ENCODE measurements at places on chromosomes 13 and 19.

GRCh38 chr13:63124863-63125262 is 1709.2 kb upstream of the PCDH20 start:
- DNase-seq, result no peak

- peak; percentile 9 for DNase-seq
Observed at GRCh38 chr13:58531614-58532013, 900.1 kb downstream of the PCDH17 start.

- no peak for DNase-seq
Observed at GRCh38 chr19:1553415-1553814, 14.7 kb downstream of the MEX3D start.

GRCh38 chr13:30581582-30581981 is 36.1 kb upstream of the USPL1 start:
- no peak for DNase-seq

- peak; percentile 98 for DNase-seq
Observed at GRCh38 chr19:38899447-38900201, at the start of the genes NFKBIB and SIRT2. Gene NFKBIB (plus strand): TSS chr19:38899969. CDS start chr19:38900033, 64 bp downstream. Gene SIRT2 (minus strand): TSS chr19:38899618. CDS start chr19:38899521, 97 bp downstream.

DNA sequence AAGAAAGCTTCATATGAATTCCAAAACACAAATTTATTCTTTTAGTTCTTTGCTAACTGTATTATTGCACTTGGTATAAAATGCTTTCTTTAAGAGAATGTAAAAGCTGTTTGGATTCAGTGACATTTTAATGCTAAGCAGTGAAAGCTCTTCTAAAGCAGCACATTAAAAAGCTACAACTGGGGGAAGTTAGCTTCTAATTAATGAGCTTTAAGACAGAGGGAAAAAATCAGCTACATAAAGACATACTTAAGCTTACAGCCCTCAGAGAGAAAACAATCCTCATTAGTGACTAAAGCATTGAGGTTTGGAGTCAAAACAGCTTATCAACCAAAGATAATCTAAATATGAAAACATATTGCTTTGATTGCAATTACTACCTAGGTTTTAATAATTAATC is 1222.2 kb upstream of the SPRY2 start:
- no peak for DNase-seq

DNA sequence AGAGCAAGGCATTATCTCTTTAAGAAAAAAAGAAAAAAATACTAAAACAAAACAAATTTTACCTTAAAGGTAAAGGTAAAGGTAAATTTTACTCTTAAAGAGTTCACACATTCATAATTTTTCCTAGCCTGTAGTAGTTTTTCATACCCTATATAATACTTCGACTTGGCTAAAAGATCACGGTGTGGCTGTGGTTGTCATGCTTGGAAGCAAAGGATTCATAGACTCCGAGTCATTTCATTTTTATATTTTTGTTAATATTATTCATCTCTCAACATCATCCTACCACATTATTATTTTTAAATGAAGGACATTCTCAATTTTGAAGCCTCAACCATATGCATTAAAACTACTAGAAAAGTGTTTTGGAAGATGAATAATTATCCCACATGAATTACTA is 52.7 kb downstream of the PIBF1 start:
- no peak for DNase-seq

GRCh38 chr19:30881281-30881680 is 468.0 kb downstream of the TSHZ3 start:
- DNase-seq, result no peak

DNA sequence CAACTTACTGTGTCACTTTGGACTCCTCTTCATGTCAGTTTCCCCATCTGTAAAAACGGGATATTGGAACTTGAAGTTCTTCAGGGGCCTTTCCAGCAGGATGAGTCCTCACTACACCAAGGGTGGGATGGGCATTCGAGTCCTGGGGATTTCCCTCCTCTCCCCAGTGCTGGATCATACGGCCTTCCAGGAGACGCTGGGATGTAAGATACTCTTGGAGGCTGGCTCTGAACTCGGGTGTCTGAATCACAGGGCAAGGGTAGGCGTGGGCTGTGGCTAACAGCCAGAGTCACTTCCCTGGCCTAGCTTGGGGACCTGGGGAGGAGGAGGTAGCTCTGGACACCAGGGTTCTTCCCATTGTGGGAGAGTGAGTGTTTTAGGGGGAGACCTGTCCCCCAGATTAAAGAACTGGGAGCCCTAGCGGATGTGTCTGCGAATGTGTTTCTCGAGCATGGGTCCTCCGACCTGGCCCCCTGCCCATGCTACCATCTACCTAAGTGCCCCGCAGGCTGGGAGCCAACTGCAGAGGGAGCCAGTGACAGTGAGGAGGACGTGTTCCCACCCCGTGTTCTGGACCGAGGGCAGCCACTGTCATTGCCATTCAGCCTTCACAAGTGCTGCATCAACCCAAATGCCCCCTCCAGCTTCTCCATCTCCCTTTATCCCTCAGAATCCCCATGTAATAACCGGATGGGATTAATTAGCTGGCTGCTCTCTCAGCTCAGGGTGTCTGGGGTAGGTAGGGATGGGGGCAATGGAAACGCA is 2.4 kb upstream of the CYTH2 start:
- DNase-seq, result no peak

- no peak for DNase-seq
Observed at GRCh38 chr13:73228546-73228945, 169.7 kb downstream of the KLF5 start.

DNA sequence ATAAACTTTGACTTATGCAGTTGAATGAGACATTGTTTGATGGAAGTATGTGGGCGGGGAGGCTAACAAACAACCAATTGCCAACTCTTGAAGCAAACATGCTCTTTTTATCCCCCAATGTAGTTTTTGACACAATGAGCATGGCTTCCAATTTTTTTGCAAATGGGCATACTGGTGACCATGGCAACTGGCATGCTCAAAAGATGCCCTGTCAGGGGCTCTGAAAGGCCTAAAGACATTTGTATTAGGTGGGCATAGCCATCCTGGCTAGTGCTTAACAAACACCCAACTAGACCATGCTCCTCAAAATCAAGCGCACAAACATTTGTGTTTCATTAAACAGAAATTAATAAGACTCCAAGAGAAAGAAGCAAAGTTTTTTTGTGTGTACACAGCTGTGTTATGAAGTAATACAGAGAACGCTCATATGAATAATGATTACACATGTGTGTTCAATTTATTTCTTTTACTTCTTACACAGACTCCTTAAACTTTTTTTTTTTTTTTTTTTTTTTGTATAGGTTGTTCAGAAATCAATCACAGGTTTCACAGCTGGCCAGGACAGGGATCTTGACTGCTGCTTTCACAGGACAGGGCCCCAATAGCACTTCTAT is 95.6 kb downstream of the DLEU7 start:
- DNase-seq, result no peak

DNA sequence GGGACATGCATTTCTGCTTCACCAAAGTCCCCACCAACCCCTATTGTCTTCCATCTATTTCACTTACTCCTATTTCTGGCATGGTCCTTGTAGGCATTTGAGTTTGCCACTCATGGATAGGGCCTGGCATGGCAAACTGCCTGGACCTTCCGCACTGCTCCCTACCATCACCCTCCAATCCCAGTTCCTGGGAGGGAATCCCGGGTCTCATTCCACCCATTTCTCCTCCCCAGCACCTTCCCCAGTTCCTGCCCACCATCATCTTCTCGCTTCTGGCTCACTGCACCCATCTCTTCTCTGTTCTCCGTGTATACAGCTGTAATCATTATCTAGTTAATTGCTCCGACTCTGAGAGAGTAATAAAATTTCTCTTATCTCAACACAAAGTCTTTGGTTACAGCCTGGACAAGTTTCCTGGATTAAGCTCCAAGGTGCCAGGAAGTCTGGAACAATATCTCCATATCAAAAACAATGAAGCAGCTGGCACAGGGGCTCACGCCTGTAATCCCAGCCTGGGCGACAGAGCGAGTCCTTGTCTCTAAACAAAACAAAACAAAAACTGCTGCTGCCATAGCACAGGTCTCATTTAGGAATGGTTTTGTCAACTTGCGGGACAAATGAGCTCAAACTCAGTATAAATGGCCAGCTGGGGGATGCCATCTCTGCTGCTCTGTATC is 17.0 kb upstream of the COX7A1 start:
- DNase-seq, result no peak

DNA sequence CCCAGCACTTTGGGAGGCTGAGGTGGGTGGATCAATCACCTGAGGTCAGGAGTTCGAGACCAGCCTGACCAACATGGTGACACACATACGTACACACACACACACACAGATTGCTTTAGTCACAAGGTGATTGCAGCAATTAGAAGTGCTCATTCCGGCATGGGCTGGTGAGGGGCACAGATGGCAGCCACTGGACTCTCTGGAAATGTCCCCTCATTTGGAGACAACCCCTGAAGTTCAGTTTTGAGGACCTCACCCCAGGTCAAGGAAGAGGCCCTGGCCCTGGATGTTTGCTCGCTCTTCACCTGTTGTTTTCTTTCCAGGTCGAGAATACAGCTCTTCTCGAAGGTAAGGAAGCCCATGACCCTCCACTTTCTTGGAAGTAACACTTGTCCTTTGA is 6.1 kb downstream of the ZNF296 start:
- no peak for DNase-seq

DNA sequence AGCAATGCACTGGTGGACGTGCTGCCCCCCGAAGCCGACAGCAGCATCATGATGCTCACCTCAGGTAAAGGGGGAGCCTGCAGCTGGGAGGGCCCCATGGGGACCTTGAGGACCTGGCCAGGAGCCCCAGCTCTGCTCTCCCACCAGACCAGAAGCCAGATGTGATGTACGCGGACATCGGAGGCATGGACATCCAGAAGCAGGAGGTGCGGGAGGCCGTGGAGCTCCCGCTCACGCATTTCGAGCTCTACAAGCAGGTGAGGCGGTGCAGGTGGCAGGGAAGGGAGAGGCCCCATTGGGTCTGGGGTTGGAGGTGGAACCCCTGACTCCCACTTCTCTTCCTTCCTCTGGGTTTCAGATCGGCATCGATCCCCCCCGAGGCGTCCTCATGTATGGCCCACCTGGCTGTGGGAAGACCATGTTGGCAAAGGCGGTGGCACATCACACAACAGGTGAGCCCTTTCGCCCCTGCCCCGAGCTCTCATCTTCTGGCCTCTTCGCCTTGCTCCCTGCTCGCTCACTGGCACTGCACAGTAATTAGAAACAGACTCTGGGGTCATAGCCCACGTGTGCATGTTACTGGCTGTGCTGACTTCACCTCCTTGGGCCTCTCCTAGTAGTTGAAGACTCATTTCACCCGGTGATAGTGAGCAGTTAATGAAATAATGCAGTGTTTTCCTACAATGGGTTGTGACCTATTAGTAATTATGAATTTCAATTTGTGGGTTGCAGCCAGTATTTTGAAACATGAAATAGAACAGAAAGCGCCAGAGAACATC is 3.6 kb downstream of the PSMC4 start:
- no peak for DNase-seq

GRCh38 chr13:51811920-51812451 is 8.0 kb upstream of the DHRS12 start:
- DNase-seq, result no peak

GRCh38 chr13:93228643-93228937 is 2.0 kb downstream of the GPC6 start:
- DNase-seq, result no peak

DNA sequence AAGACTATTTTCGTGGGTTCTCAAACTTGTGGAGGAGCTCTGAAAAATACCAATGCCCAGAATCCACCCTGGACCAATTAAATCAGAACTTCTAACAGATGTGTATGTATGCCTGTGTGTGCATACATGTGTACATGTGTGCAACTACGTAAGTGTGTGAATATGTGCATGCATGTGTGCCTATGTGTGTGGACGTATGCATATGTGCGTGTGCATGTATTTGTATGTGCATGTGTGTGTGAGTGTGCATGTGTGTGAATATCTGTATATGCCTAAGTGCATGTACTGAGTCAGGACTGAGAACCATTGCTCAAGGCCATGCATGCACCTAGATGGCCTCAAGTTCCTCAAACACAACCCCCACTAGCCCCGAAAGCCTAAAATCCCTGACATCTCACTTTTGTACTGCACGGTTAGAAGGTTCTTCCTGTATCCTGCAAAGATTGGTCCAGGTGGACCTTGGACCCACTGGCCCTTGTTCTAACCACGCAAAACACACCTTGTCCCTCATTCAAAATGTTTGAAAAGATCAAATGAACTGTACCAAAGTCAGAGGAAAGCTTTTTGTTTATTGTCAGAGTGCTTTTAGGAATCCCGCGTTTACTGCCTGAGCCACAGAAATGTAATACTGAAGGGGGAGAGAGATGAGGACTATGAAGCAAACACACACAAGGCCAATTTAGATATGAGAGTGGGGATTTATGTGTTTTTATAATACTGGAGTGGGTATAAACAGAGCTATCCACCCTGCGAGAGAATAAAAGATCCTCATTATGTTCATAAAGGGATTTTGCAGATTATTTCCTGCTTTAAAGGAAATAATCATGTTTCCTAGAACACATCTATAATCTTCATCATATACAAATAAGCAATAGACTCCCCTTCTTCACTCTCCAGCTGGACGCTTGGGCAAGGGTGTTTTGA is 39.1 kb downstream of the LATS2 start:
- no peak for DNase-seq

- DNase-seq, result no peak
Observed at GRCh38 chr13:113915786-113916329, 52.0 kb upstream of the GAS6 start.

DNA sequence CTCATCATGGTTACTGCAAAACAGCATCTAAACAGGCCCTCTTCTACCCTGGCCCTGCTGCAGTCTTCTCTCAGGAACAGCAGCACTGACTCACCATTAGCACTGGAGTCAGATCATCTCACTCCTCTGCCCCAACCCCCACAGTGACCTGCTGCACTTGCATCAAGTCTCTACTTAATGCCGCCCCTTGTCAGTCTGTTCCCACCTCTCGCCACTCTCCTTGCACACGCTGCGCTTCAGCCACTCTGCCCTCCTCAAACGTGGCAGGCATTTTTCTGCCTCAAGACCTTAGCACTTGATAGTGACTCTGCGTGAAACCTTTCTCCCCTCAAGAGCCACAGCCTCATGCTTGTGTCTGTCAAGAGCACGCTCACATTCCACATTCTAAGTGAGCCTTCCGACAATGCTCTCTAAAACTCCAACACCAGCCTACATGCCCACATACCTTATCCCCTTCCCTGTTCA is 22.1 kb downstream of the MIPEP start:
- DNase-seq, result no peak

Measured in HuH-7.5 (cell line).